RWPE1 (cell line): ENCODE measurements at places on chromosomes 13 and 19.
A peak's percentile ranks its signal among the peaks of the same experiment; 100 is the strongest.

GRCh38 chr13:49216334-49216733, 3.8 kb upstream of the MLNR start:
- DNase-seq, result no peak

DNA sequence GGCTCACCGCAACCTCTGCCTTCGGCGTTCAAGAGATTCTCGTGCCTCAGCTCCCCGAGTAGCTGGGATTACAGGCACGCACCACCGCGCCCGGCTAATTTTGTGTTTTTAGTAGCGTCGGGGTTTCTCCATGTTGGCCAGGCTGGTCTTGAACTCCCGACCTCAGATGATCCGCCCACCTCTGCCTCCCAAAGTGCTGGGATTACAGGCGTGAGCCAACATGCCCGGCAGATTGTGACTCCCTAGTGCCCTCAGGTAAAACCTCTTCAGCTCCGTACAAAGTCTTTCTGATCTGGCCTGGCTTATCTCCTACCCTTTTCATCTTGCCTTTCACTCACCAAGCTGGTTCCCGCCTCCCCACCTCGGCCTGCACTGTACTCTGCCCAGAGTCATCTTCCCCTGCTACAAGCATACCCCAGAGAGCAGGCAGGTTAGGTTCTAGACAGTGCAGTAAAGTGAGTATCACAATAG, 15.0 kb downstream of the BICRA start:
- DNase-seq, result peak; percentile 60

GRCh38 chr13:102561933-102562332, 34.9 kb upstream of the TPP2 start:
- no peak for DNase-seq

- no peak for DNase-seq
These were observed 4.6 kb downstream of the RNASEH2B start for GRCh38 chr13:50914176-50914700.

GRCh38 chr19:38264486-38265212, at the start of gene SPINT2:
Gene SPINT2 (plus strand): TSS chr19:38264573. CDS start chr19:38264893, 320 bp downstream.
- peak; percentile 34 for DNase-seq

DNA sequence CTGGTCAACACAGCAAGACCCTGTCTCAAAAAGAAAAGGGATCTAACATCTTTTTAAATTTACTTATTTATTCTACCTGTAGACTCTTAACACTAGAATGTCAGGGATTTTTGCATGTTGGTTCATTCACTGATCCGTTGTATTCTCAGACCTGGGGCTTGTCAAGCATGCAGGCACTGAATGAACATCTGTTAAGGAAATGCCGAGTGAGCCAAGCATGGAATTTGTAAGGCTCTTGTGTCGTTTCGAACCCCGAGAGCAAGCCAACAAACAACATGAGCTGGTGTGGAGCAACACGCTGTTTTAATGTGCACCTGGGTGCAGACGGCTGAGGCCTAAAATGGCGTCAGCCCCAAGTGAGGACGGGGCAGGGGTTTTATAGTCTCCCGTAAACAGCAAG, 10.0 kb upstream of the OR1M1 start:
- DNase-seq, result no peak

GRCh38 chr13:48891586-48891985, 84.1 kb upstream of the FNDC3A start:
- DNase-seq, result peak; percentile 51

DNA sequence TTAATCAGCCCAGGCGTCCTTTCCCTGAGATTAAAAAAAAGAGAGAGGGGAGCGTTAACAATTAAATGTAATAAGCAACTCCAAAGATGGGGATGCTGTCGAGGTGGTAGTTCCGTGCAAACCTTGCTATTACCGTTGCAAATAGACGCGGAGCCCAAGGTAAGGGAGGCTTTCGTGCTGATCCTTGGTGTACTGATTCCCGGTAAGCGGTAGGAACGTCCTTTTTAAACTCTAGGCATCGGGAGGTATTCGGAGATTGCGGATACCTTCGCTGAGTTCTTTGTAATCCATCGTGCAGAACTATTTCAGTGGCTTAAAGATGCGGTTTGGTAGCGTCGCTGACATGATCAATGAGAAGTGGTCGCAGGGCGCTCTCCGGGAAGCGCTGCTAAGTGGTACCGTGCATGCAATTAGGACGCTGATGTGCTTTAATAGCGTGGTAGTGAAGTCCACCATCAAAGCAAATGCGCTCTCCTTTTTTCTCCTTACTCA, 3.1 kb downstream of the SLITRK5 start:
- no peak for DNase-seq

DNA sequence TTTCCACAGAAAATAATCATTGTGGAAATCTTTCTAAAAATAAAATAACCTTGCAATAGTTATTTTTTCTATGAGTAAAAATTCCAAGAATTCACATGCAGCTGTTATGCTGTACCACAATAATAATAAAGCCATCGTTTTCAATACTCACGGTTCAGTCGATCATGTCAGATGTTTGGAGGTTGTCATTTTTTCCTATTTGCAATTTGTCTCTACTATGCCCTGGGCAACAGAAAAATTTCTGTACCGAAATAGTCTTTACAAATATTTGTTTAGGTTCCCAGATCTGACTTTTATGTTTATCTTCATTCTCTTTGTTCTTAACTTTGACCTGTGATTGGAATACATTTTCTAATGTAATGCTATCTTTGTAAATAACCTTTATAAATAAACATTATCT, 79.7 kb downstream of the ESD start:
- no peak for DNase-seq

DNA sequence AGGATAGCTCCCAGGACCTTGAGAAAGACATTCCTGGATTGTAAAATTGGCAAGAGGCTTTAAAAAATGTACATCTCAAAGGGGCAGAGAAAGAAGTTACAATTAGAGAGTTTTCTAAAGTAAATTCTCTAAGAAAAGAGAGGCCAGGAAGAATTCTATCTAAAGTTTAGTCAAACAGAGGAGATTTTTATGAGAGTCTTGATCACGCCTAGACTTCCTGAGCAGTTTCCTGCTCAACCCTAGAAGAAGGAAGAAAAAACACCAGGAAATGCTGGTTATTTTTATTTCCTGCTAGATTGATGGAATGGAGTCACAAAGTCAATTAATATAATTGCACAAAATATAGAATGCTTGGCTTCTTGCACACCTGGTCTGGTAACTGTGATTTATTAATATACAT, 269.1 kb downstream of the PCDH20 start:
- no peak for DNase-seq

GRCh38 chr13:51822106-51822815, 18.3 kb upstream of the DHRS12 start:
- no peak for DNase-seq

DNA sequence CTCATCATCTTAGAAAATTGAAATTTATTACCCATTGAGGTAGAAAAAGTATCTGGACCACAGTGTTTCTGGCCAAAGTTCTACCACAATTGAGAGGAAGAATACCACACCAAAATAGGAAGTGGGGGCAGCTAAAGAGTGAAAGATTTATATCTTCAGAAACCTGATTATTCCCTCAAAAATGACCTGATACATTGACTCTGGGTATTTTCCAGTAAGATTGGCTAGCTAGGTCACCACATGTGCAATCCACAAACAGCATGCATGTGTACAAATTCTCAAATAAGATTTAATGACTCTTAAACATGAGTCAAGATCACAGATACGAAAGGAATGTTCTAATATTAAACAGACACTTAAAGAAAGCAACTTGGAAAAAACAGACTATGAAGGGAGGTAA, 1516.2 kb upstream of the PCDH20 start:
- DNase-seq, result no peak

DNA sequence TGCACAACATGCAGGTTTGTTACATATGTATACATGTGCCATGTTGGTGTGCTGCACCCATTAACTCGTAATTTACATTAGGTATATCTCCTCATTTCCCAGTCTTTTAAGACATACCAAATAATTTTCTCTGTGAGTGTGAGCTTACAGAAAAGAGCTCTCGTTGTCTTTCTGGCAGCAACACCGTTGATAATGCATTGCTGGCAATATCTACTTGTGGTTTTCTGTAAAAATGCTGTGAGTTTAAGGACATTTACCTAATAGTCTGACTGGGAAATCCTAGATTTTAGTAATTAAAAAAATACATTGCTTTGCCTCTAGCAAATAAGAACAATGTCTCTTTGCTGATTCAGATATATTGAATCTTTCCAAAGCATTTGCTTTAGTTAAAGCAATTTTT, 8.4 kb downstream of the IGFL3 start:
- no peak for DNase-seq

DNA sequence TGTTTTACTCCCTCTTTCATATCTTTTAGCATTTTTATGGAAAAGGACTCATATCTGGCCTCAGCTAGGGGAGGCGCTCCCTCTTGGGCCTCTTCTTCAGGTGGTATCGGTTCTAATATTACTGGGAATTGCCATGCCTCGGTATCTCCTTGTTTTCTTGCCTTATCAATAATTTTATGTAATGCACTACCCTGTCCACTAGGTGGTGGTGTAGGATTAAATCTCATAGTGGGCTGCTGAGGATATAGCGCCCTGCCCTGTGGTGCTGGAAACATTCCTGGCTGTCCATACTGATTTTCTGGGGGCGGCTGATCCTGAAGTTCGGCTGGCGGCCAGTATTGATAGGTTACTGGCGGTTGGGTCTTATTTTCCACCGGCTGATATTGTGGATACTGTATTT, 35.8 kb downstream of the ZNF420 start:
- DNase-seq, result no peak

- DNase-seq, result no peak
These were observed 1.2 kb upstream of the KCNA7 start for GRCh38 chr19:49073514-49074378.

DNA sequence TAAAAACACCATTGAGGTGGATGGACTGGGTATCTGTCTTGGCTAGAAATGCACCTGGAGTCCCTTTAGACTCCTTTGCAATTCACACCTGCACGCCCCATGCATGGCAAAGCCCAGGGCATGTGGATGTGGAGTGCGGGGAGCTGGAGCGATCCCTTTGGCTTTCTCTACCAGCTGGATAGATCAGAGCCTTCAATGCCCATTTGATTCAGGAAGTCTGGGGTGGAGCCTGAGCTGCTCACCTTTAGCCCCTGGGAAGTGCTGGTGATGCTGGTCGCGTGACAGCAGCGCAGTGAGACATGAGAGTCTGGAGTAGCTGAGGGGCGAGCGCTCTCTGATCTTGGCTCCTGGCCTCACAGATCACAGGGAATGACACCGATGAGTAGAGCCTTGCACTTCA, 4.8 kb upstream of the ZNF536 start:
- no peak for DNase-seq

DNA sequence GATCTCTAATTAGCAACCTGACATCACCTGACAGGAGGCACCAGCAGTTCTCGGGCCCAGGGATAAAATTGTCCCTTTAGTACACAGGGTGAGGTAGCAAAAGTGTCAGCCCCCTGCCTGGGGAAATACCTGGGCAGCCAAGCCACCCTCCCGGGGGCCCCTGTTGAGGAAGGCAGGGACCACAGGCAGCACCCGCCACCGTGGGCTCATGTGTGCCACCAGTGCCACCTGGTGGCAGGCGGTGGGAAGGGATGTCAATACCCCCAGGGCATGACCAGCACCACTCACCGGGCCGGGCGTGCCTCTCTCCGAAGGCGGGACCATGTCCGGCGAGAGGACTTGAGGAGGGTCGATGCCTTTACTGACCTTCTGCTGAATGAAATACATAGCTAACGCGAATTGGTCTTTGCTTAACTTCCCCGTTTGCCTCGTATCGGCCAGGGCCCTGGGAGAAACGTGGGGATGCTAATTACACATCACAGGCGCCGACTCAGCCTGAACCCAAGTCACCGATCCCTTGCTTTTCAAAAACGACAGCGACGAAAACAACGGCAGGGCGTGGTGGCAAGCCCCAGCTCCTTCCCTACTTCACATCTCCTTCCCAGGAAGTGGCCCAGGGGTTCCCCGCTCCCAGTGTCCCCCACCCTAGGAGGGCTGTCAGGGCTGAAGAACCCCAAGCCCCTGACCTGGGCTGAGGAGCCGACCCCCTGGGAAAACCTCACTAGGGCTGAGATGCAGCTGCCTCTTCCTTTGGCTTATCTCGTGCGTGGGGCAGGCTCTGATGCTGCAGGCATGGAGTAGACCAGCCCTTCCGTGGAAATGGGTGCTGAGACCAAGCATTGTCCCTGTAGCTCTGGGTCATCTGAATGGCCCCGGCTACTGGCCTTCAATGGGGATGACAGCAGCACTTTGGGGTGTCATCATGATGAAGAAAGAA, 53.8 kb downstream of the EPS15L1 start:
- peak; percentile 81 for DNase-seq

- peak; percentile 22 for DNase-seq
These were observed 260.0 kb downstream of the FGF14 start for GRCh38 chr13:102141625-102142472.

DNA sequence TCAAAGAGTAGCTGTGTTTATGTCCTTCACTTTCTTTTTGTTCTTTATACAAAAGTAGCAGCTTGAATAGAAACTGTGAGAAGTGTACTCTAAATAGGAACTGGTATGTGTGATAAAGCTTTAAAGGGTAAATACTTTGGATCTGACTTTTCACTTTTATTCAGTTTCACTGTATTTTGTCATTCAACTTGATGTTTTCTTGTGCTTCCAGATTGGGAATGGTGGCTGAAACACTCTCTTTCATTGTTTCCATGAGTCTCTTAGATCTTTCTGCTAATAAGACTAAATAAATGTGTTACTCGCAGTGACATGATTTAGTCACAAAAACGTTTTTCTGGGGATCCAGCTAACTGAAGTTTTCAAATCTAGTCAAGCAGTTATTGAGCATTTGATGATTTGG, 133.2 kb downstream of the GPC5 start:
- no peak for DNase-seq

DNA sequence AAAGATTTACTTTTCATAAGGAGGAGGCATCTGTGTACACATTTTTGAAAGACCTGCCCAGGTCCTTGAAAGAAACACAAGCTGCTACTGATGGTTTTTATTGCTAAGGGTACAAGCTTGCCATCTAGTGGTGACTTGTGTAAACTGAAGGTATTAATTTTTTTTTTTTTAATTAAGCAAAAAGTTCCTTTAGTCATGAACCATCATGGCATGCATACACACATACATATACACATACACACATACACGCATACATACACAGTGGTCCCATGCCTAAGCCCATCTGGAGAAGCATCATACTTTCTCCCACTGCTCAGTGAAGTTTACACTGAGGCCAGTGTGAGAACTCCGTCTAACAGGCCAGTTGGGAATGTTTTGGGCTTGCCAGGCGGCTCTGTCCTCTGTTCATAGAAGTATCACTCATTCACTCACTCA, 312.5 kb downstream of the DCLK1 start:
- peak; percentile 21 for DNase-seq

- DNase-seq, result no peak
These were observed 14.2 kb downstream of the NDUFA11 start for GRCh38 chr19:5889288-5889971.
